ENCODE measurements at places on chromosomes 11 and 22. TPM values are rescaled to one million over a fixed set of nuclear protein-coding genes. Genes with fewer than 3 reads are reported as not detected.

The TUB gene
- 2.5 TPM for total RNA-seq

- H3K27ac ChIP-seq = no peak overlapping the region
- H3K27me3 ChIP-seq = no peaks in the 10 kb centered on the region
- H3K4me1 ChIP-seq = no peaks in the 10 kb centered on the region
- H3K4me3 ChIP-seq = no peak overlapping the region
- H3K36me3 ChIP-seq = no peaks in the 10 kb centered on the region
Measured at GRCh38 chr22:27489178-27489675, 312.3 kb downstream of the MN1 start.

- DNase-seq = no peak
- peaks cover 80% of the 10 kb centered on the region for H3K36me3 ChIP-seq
- H3K27ac ChIP-seq = no peak overlapping the region
- H3K4me1 ChIP-seq = no peaks in the 10 kb centered on the region
- H3K4me3 ChIP-seq = no peak overlapping the region
Measured at GRCh38 chr22:30941363-30941740, 27.2 kb downstream of the MORC2 start.

The SYCE3 gene
- total RNA-seq = 0.19 TPM

- H3K36me3 ChIP-seq = no peaks in the 10 kb centered on the region
- no peak for DNase-seq
- no peak overlapping the region for H3K4me3 ChIP-seq
- no peaks in the 10 kb centered on the region for H3K27me3 ChIP-seq
- no peaks in the 10 kb centered on the region for H3K4me1 ChIP-seq
Measured at GRCh38 chr11:103659206-103659618, 377.2 kb upstream of the DDI1 start.

- no peaks in the 10 kb centered on the region for H3K4me1 ChIP-seq
- H3K4me3 ChIP-seq = no peak within 1 kb of the TSS
- H3K36me3 ChIP-seq = no peaks in the 10 kb centered on the region
- peaks cover 34% of the 10 kb centered on the region for H3K27me3 ChIP-seq
- DNase-seq = no peak
- H3K27ac ChIP-seq = peak within 1 kb of the TSS; percentile 26
Measured at GRCh38 chr11:12377106-12377823, at the start of gene PARVA. Gene PARVA, plus strand, starts transcription at chr11:12377571. Its CDS starts 77 bp downstream, at chr11:12377648.

GRCh38 chr22:33126881-33127280, 68.7 kb upstream of the SYN3 start:
- no peak overlapping the region for H3K4me3 ChIP-seq
- H3K27ac ChIP-seq = no peak overlapping the region
- no peaks in the 10 kb centered on the region for H3K36me3 ChIP-seq
- DNase-seq = no peak
- no peaks in the 10 kb centered on the region for H3K4me1 ChIP-seq

GRCh38 chr22:29143941-29144785, 61.5 kb upstream of the EMID1 start:
- peaks cover 15% of the 10 kb centered on the region for H3K4me1 ChIP-seq
- H3K27ac ChIP-seq = no peak overlapping the region
- DNase-seq = no peak
- H3K27me3 ChIP-seq = no peaks in the 10 kb centered on the region
- no peak overlapping the region for H3K4me3 ChIP-seq
- H3K36me3 ChIP-seq = peaks cover 50% of the 10 kb centered on the region

- no peaks in the 10 kb centered on the region for H3K4me1 ChIP-seq
- no peak overlapping the region for H3K4me3 ChIP-seq
- no peaks in the 10 kb centered on the region for H3K27me3 ChIP-seq
- no peak overlapping the region for H3K27ac ChIP-seq
Measured at GRCh38 chr11:7904917-7905316, 26.2 kb downstream of the OR10A6 start.

GRCh38 chr11:71458146-71459070, 5.4 kb downstream of the NADSYN1 start:
- H3K4me1 ChIP-seq = peaks cover 9% of the 10 kb centered on the region
- H3K36me3 ChIP-seq = peaks cover 66% of the 10 kb centered on the region
- no peak for DNase-seq
- H3K27ac ChIP-seq = no peak overlapping the region

The POU2AF1 gene
- 0.90 TPM for total RNA-seq

The SLC22A6 gene
- total RNA-seq = not detected

GRCh38 chr11:24642648-24643047, 145.8 kb downstream of the LUZP2 start:
- no peaks in the 10 kb centered on the region for H3K27me3 ChIP-seq
- no peak overlapping the region for H3K4me3 ChIP-seq
- no peaks in the 10 kb centered on the region for H3K36me3 ChIP-seq
- DNase-seq = no peak
- no peaks in the 10 kb centered on the region for H3K4me1 ChIP-seq

The CYB5R2 gene
- 0.85 TPM for total RNA-seq

DNA sequence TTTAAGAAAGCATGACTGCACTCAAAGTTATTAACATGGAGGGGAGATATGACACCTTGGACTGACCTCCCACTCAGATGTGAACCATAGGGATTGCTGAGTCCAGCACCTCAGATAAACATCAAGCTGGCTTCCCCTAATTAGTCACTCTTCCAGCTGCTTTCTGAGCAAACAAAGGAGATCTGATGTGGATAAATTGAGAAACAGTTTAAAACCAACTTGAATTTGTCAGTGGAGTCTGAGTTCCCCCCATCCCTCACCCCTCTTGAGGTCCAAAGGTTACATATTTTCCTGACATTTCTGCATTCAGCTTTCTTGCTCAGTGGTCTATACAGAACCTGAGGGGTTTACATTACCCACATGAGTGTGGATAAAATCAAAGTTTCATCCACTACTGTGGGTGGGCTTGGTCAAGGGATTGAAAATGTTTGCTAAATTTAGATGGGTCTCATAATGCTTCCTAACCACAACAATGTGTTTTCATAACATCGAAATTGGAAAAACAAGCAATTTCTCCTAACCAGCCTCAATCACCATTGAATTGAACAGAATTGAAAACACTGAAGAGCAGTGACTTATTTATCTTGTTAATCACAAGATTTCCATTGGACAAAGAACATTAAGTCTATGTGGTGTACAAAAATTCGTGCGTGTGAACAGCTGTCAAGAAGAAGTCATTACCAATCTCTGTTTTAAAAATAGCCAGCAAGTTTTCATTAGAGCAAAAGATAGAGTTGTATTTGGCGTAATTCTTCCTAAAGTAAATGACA, 292.3 kb downstream of the METTL15 start:
- H3K4me3 ChIP-seq = no peak overlapping the region
- H3K27ac ChIP-seq = no peak overlapping the region
- no peaks in the 10 kb centered on the region for H3K27me3 ChIP-seq

DNA sequence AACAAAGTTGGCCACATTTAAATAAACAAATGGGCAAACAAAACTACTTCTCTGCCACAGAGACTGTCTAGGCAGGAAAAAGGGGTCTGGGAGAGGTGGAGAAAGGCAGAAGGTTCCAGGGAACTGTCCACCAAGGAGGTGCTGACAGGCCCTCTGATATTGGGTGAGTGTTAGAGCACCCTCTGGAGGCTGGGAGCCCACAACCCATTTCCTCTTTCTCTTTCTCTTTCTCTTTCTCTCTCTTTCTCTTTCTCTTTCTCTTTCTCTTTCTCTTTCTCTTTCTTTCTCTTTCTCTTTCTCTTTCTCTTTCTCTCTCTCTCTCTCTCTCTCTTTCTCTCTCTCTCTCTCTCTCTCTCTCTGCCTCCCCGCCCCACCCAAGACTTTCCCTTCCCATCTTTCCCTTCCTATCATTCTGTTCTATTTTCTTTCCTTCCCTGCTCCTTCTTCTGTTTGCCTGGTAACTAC, 912.8 kb downstream of the DLG2 start:
- H3K36me3 ChIP-seq = no peaks in the 10 kb centered on the region
- no peak overlapping the region for H3K4me3 ChIP-seq
- H3K4me1 ChIP-seq = no peaks in the 10 kb centered on the region
- H3K27me3 ChIP-seq = peaks cover 2% of the 10 kb centered on the region
- DNase-seq = peak; percentile 73
- H3K27ac ChIP-seq = no peak overlapping the region

The MRGPRF gene
- 0.57 TPM for total RNA-seq

The KRTAP5-7 gene
- not detected for total RNA-seq

DNA sequence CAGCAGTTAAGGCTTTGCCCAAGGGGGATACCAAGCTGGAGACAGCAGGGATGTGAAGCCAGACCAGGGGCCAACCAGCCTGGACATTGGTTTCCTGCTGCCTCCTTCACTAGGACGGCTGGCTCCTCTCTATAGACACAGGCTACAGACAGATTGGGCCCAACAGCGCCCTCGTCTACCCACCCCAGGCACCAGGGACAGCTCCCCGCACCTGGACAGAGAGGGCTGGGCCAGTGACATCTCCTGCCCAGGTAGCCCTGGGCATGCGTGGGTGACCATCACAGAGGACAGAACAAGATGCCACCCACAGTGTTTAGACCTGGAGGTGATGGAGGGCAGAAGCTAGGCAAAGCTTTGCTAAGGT, 1.2 kb downstream of the DKK3 start:
- no peak overlapping the region for H3K4me3 ChIP-seq
- H3K27ac ChIP-seq = no peak overlapping the region
- DNase-seq = no peak
- H3K36me3 ChIP-seq = no peaks in the 10 kb centered on the region
- H3K27me3 ChIP-seq = peaks cover 81% of the 10 kb centered on the region

DNA sequence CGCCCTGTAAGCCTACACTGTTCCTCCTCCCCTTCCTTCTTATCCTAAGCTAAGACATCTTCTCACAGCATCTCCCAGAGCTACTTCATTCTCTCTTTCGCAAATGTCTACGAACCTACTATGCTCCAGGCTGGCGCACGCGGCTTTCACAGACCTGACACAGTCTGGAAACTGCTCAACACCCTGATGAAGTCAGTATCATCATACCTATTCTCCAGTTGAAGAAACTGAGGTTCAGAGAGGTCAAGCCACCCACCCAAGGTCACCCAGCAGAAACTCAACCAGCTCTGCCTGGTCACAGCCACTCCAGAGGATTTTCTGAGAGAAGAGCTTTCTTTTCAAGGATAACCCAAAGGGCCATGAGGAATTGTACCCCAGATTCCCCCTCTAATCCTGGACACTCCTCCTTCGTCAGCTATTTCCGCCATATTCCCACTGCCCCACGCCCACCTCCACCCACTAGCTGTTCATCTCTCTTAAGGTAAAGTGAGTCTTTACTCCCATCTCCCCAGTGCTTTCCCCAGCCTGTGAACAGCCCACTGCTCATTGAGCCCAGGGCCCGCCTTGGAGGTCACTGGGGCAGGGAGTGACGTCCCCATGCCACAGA, 1.8 kb downstream of the KCNJ4 start:
- H3K4me3 ChIP-seq = no peak overlapping the region
- H3K27me3 ChIP-seq = no peaks in the 10 kb centered on the region

GRCh38 chr11:91996526-91996925, 228.1 kb upstream of the FAT3 start:
- no peak overlapping the region for H3K4me3 ChIP-seq
- H3K27ac ChIP-seq = no peak overlapping the region
- H3K36me3 ChIP-seq = no peaks in the 10 kb centered on the region
- H3K27me3 ChIP-seq = no peaks in the 10 kb centered on the region
- no peaks in the 10 kb centered on the region for H3K4me1 ChIP-seq
- no peak for DNase-seq

DNA sequence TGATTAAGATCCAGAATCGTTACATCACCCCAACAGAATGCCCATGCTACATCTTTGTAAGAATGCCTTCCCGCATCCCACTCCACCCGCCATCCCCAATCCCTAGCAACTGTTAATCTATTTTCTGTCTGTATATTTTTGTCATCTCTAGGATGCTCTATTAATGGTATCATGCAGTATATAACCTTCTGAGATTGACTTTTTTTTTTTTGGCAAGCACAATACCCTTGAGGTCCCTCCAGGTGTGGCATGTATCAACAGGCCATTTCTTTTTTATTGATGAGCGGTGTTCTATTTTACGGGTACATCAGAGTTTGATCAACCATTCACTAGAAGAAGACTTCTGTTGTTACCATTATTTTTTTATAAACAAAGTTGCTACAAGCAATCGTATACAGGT, 30.2 kb upstream of the SCN3B start:
- DNase-seq = no peak
- H3K36me3 ChIP-seq = no peaks in the 10 kb centered on the region
- peaks cover 9% of the 10 kb centered on the region for H3K4me1 ChIP-seq

The CAVIN3 gene
- total RNA-seq = 7.5 TPM

DNA sequence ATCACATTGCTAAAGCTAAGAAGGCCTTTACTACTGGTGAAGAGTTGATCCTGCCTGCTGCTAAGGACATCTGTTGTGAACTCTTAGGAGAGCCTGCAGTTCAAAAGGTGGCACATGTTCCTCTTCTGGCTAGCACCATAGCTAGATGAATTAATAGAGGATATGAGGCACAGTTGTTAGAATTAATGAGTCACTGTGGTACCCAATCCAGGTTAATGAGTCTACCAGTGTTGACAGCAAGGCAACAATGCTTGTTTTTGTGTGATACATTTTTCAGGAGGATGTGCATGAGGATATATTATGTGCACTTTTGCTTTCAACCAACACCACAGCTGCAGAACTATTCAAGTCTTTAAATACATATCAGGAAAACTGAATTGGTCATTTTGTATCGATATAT, 12.0 kb downstream of the C11orf58 start:
- no peaks in the 10 kb centered on the region for H3K27me3 ChIP-seq
- H3K36me3 ChIP-seq = peaks cover 51% of the 10 kb centered on the region
- no peak for DNase-seq
- no peak overlapping the region for H3K4me3 ChIP-seq

The TRIM29 gene
- total RNA-seq = 19.4 TPM

The PDE3B gene
- total RNA-seq = 9.8 TPM

The APOBEC3F gene
- 6.4 TPM for total RNA-seq

GRCh38 chr11:121100943-121101342, at the start of gene TECTA:
Gene TECTA, plus strand, starts transcription at chr11:121101243. Its CDS starts 1,423 bp downstream, at chr11:121102666.
- no peaks in the 10 kb centered on the region for H3K27me3 ChIP-seq
- no peaks in the 10 kb centered on the region for H3K36me3 ChIP-seq
- no peak within 1 kb of the TSS for H3K4me3 ChIP-seq
- no peak for DNase-seq
- H3K27ac ChIP-seq = no peak within 1 kb of the TSS

- peaks cover 11% of the 10 kb centered on the region for H3K4me1 ChIP-seq
Measured at GRCh38 chr22:49671331-49672013, 156.2 kb downstream of the BRD1 start.

- H3K27ac ChIP-seq = no peak overlapping the region
- no peaks in the 10 kb centered on the region for H3K36me3 ChIP-seq
Measured at GRCh38 chr22:34501366-34501965, 564.5 kb upstream of the ISX start.

DNA sequence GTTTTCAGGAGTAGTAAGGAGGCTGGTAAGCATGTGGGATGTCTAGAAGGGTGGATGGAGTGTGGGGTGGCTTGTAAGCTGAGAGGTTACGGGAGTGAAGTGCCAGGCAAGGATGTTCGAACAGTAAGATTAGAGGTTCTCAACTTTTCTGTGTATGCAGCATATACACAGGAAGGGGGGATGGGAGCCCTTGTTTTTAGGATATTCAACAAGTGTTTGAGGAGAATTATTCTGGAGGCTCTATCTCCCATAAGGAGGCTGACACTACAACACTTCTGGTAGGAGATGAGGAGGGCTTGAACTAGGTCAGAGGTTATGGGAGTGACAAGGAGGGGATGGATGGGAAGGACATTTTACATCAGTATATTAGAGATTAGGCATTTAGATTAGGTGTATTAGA, 109.5 kb downstream of the TEAD1 start:
- H3K27me3 ChIP-seq = no peaks in the 10 kb centered on the region
- no peaks in the 10 kb centered on the region for H3K36me3 ChIP-seq
- no peak for DNase-seq
- H3K4me3 ChIP-seq = no peak overlapping the region
- H3K27ac ChIP-seq = no peak overlapping the region

The OR8G1 gene
- not detected for total RNA-seq
